Endothelial cell of umbilical vein (primary cell): ENCODE measurements at places on chromosomes 12 and 14. TPM values are rescaled to one million over a fixed set of nuclear protein-coding genes. Genes with fewer than 3 reads are reported as not detected.

Gene OAS2
- total RNA-seq: 2.4 and 3.1 TPM in 2 replicates

Gene SMIM41
- not detected in 2 replicates for total RNA-seq

Gene CMA1
- not detected in 2 replicates for total RNA-seq

Gene DCN
- total RNA-seq: 0.42 TPM in 1 of 2 replicates, not detected in the other

Gene KRT82
- not detected in 2 replicates for total RNA-seq

Gene P2RX2
- not detected in 2 replicates for total RNA-seq

Gene LRP1-AS
- total RNA-seq: not detected in 2 replicates

Gene GPR68
- 0.24 and 0.51 TPM in 2 replicates for total RNA-seq

Gene HCAR2
- not detected in 2 replicates for total RNA-seq

Gene NPFF
- total RNA-seq: not detected in 2 replicates

Gene PRPF40B
- total RNA-seq: 9.5 and 9.9 TPM in 2 replicates

Gene ABCD2
- total RNA-seq: not detected in 2 replicates

Gene MLXIP
- total RNA-seq: 65.5 and 72.5 TPM in 2 replicates

Gene ANKRD52
- total RNA-seq: 62.0 and 66.3 TPM in 2 replicates

Gene SSTR1
- total RNA-seq: 1.2 and 1.4 TPM in 2 replicates

Gene GLT1D1
- not detected in 2 replicates for total RNA-seq

Gene PRKCH
- 101 and 103 TPM in 2 replicates for total RNA-seq
